Activated naive CD4-positive, alpha-beta T cell treated with anti-CD3 and anti-CD28 coated beads, Interleukin-2, amount 50 U/mL, for 72 hours (primary cell): ENCODE measurements at places on chromosomes 1 and 21. TPM values are rescaled to one million over a fixed set of nuclear protein-coding genes. Genes with fewer than 3 reads are reported as not detected.

Gene NR5A2
- not detected for total RNA-seq

Gene NCAM2
- total RNA-seq: not detected

Gene DBT
- total RNA-seq: 17.7 TPM

Gene CXADR
- total RNA-seq: 0.14 TPM

Gene CORT
- 0.32 TPM for total RNA-seq

Gene GPATCH3
- 11.7 TPM for total RNA-seq

Gene SASS6
- total RNA-seq: 16.7 TPM

DNA sequence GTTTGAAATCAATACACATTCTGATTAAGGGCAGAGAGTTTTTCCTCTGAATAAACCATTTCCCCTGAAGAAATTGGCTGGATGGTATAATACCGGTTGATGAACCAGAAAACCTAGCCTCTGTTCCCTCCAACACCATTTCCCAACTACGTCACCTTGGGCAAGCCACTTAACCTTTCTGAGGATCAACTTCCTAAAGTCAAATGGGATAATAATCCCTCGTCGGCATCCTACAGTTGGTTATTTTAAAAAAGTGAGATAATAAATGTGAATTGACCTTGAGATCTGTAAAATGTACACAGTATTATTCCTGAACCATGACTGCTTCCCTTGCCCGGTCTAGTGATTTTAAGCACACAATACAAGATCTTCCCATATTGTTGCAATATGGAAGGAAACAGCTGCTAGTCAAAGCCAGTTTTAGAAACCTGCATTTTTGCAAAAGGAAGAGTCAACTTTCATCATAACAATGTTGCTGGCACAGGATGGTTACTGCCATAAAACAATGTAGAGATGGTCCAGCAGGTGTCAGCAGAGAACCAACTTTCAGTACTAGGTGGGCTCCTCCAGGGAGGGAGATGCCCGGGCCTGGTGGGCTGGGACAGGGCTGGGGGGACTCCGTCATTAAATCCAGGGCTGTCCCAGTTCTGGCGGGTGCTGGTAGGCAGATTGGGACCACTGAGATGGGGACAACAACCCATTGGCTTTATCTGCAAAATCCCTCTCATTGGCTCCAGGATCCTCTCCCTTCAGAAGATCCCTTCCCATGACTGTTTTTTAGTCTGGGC lies 5.2 kb upstream of the HLX start:
- no peak for DNase-seq

GRCh38 chr1:77673716-77674355 lies 8.6 kb downstream of the ZZZ3 start:
- no peak for DNase-seq

GRCh38 chr1:244953901-244954300 lies 89.6 kb upstream of the HNRNPU start:
- DNase-seq: no peak

DNA sequence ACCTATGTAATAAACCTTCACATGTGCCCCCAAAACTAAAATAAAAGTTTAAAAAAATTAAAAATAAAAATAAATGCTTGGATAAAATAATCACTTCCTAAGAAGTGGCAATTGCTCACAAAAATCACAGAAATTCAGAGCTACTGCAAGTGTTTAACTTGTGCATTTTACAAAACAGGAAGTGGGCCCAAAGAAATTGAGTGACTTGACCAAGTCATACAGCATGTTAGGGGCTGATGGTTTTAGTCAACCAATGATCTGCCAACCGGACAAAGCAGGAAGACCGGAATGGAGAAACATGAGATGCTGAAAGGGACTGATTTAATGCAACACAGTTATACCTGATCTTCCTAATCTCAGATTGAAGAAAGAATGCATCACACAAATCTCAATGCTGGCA lies 96.5 kb downstream of the SMYD2 start:
- DNase-seq: no peak

DNA sequence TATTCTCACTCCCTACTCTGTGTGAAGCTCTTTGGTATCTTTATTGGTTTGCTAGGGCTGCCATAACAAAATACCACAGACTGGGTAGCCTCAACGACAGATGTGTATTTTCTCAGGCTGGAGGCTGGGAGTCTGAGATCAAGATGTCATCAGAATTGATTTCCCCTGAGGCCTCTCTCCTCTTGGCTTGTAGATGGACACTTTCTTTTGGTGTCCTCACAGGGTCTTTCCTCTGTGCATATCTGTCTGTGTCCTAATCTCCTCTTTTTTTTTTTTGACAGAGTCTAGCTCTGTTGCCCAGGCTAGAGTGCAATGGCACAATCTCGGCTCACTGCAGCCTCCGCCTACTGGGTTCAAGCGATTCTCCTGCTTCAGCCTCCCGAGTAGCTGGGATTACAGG lies 71.4 kb upstream of the KCNJ6 start:
- DNase-seq: no peak

DNA sequence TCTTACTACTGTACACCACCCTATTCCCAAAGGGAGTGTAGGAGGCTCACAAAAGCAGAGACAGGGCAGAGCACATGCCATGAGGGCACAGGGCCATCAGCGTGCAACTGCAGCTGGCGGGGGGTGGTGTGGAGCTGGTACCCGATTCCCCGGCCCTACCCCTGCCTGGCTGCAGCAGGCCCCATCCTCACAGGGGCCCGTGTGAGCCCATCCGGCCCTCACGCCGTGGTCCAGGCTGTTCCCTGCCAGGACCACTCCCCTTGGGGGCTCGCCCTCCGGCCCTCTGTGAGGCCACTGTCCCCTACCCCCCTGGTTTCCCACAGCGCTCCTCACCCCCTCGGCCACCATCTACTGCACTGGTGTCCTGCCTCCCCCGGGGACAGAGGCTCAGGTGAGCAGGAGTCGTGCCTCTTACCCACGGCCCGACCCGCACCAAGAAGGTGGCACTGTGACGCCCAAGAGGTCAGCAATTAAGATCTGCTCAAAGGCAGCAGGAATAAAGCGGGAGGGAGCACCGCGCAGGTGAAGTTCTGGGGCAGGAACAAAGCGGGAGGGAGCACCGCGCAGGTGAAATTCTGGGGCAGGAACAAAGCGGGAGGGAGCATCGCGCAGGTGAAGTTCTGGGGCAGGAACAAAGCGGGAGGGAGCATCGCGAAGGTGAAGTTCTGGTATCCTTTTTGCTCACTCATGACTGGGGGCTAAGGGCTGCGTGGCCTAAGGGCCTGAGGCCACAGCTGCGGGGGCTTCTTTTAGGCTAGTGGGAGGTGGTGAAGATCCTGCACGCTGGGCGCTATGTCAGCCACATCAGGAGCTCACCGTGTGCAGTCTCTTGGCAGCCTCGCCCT lies 3.9 kb downstream of the POFUT2 start:
- no peak for DNase-seq

DNA sequence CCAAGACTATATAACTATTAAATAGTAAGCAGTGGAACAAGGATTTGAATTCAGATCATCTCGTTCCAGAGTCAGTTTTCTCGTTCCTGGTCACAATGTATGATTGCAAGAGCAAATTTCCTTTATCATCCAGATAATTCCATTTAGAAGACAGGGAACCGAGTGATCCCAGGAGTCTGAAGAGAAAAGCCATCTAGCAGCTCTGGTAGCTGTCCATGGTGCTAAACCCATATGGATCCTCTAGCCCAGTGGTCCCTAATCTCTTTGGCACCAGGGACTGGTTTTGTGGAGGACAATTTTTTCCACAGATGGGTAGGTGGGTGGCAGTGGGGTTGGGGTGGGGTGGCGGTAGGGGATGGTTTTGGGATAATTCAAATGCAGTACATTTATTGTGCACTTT lies 229.4 kb downstream of the PTPRU start:
- no peak for DNase-seq

DNA sequence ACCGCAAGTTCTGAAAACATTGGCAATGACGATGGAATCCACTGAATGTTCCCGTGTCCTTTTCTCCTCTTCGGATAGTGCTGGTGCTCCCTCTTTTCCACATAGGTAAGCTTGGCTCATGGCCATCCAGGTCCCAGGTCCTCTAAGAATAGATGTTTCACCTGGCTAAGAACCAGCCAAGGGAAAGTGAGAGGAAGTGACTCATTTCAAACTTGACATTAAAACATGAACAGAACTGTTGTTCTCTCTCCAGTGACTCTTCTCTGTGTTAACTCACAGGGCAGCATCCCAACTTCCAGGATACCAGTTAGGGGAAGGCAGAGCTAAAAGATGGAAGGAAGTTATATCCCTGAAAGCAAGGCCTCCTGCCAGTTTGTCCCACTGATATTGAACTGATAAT lies 493.8 kb upstream of the CHRM3 start:
- no peak for DNase-seq

- DNase-seq: no peak
Measured at GRCh38 chr1:212680680-212681389, 18.8 kb downstream of the BATF3 start.

GRCh38 chr21:33202464-33203363 lies 27.0 kb upstream of the IFNAR2 start:
- DNase-seq: no peak

GRCh38 chr1:181424786-181425403 lies 58.4 kb upstream of the CACNA1E start:
- peak; percentile 80 for DNase-seq

GRCh38 chr1:178341261-178341956 lies 155.4 kb downstream of the CLEC20A start:
- no peak for DNase-seq

DNA sequence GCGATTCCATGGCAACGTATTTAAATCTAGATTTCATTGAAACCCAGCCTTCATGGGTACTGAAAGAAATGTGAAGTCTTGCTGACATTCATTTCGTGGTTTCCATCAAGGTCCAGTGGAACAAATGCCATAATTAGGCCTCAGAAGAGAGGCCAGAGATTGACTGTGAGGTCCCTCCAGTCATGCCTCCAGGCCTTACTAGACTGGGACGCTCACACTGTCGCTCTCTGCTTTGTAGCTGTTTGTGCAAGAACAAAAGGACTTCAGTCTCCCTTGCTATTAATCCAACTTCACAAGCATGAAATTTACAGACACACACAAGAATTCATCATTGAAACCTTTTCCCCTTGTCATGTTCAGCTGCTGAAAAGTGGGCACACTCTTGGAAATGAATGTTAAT lies 180.4 kb upstream of the FOXD3 start:
- DNase-seq: no peak
